Foreskin keratinocyte (primary cell): ENCODE measurements at places on chromosomes 7 and 10. TPM values are rescaled to one million over a fixed set of nuclear protein-coding genes. Genes with fewer than 3 reads are reported as not detected.

RRP12 gene
- polyA plus RNA-seq: 23.7 and 27.7 TPM in 2 replicates

CDK14 gene
- polyA plus RNA-seq: 1.7 and 1.8 TPM in 2 replicates

TSPAN33 gene
- 1.6 and 4.5 TPM in 2 replicates for polyA plus RNA-seq

ELFN1 gene
- 0.02 and 0.06 TPM in 2 replicates for polyA plus RNA-seq

SPDYE1 gene
- polyA plus RNA-seq: not detected in 2 replicates

CRYGN gene
- not detected in 2 replicates for polyA plus RNA-seq

GIMAP6 gene
- polyA plus RNA-seq: not detected in 2 replicates

RPP38 gene
- polyA plus RNA-seq: 28.8 and 29.1 TPM in 2 replicates

GNAT3 gene
- not detected in 2 replicates for polyA plus RNA-seq

SPDYE2B gene
- polyA plus RNA-seq: not detected in 2 replicates

PAPOLB gene
- polyA plus RNA-seq: not detected in 2 replicates

AS3MT gene
- 4.0 and 7.9 TPM in 2 replicates for polyA plus RNA-seq

DGKI gene
- not detected in 2 replicates for polyA plus RNA-seq

MMP21 gene
- not detected in 2 replicates for polyA plus RNA-seq

ATG9B gene
- 0.16 and 0.20 TPM in 2 replicates for polyA plus RNA-seq

PLAC9 gene
- polyA plus RNA-seq: not detected in 2 replicates

TMEM176B gene
- polyA plus RNA-seq: not detected in 2 replicates

NHLRC2 gene
- 2.0 and 2.8 TPM in 2 replicates for polyA plus RNA-seq

CHST3 gene
- polyA plus RNA-seq: 7.9 and 8.0 TPM in 2 replicates

TSPAN15 gene
- polyA plus RNA-seq: 8.6 and 10.7 TPM in 2 replicates

ZNF853 gene
- 0.03 and 0.06 TPM in 2 replicates for polyA plus RNA-seq

PRF1 gene
- not detected in 2 replicates for polyA plus RNA-seq

CTTNBP2 gene
- 0.13 TPM in 1 of 2 replicates, not detected in the other for polyA plus RNA-seq

CFAP70 gene
- polyA plus RNA-seq: 0.10 and 0.22 TPM in 2 replicates

GIMAP2 gene
- 0.14 and 0.25 TPM in 2 replicates for polyA plus RNA-seq

EGR2 gene
- polyA plus RNA-seq: 0.06 TPM in 1 of 2 replicates, not detected in the other

SHTN1 gene
- polyA plus RNA-seq: 8.1 and 8.3 TPM in 2 replicates

CCDC172 gene
- polyA plus RNA-seq: not detected in 2 replicates

CH25H gene
- polyA plus RNA-seq: not detected in 2 replicates

NAT16 gene
- polyA plus RNA-seq: not detected in 2 replicates

MAP3K8 gene
- polyA plus RNA-seq: 1.5 and 1.8 TPM in 2 replicates

GIMAP5 gene
- polyA plus RNA-seq: not detected in 2 replicates

SCRN1 gene
- polyA plus RNA-seq: 32.9 and 37.5 TPM in 2 replicates

TUBAL3 gene
- 0.35 and 1.0 TPM in 2 replicates for polyA plus RNA-seq

PARD3 gene
- 25.6 and 29.2 TPM in 2 replicates for polyA plus RNA-seq

FGFBP3 gene
- 0.29 and 0.42 TPM in 2 replicates for polyA plus RNA-seq

PTPN20 gene
- polyA plus RNA-seq: 2.0 and 2.4 TPM in 2 replicates

SAP25 gene
- 0.64 and 0.70 TPM in 2 replicates for polyA plus RNA-seq

SP8 gene
- not detected in 2 replicates for polyA plus RNA-seq

ACTL6B gene
- polyA plus RNA-seq: not detected in 2 replicates

GRB10 gene
- polyA plus RNA-seq: 6.5 and 10.7 TPM in 2 replicates

MCM10 gene
- 6.6 and 9.4 TPM in 2 replicates for polyA plus RNA-seq

CPN1 gene
- not detected in 2 replicates for polyA plus RNA-seq

CYTH3 gene
- 16.2 and 19.7 TPM in 2 replicates for polyA plus RNA-seq

MRLN gene
- not detected in 2 replicates for polyA plus RNA-seq

DDC gene
- not detected in 2 replicates for polyA plus RNA-seq

LRRC4 gene
- 0.04 and 0.08 TPM in 2 replicates for polyA plus RNA-seq

PRKCQ gene
- polyA plus RNA-seq: 4.1 and 4.3 TPM in 2 replicates

SPRN gene
- polyA plus RNA-seq: not detected in 2 replicates

RAPGEF5 gene
- 0.51 and 0.54 TPM in 2 replicates for polyA plus RNA-seq

C10orf105 gene
- not detected in 2 replicates for polyA plus RNA-seq

HMX2 gene
- polyA plus RNA-seq: not detected in 2 replicates

GTF2IRD1 gene
- polyA plus RNA-seq: 35.4 and 36.7 TPM in 2 replicates

TLX1 gene
- polyA plus RNA-seq: not detected in 2 replicates

VSIR gene
- 5.2 and 6.1 TPM in 2 replicates for polyA plus RNA-seq

HOXA4 gene
- polyA plus RNA-seq: 1.3 and 2.3 TPM in 2 replicates

OR2A42 gene
- not detected in 2 replicates for polyA plus RNA-seq
